ENCODE measurements at places on chromosomes 11 and 22. TPM values are rescaled to one million over a fixed set of nuclear protein-coding genes. Genes with fewer than 3 reads are reported as not detected.

PDE3B gene
- total RNA-seq = 14.1 TPM

GRCh38 chr11:22792497-22792896 lies 37.1 kb downstream of the SVIP start:
- H3K4me1 ChIP-seq = peaks cover 71% of the 10 kb centered on the region
- DNase-seq = no peak
- no peaks in the 10 kb centered on the region for H3K36me3 ChIP-seq
- H3K27ac ChIP-seq = peak overlapping the region; percentile 71
- peaks cover 4% of the 10 kb centered on the region for H3K27me3 ChIP-seq

DNA sequence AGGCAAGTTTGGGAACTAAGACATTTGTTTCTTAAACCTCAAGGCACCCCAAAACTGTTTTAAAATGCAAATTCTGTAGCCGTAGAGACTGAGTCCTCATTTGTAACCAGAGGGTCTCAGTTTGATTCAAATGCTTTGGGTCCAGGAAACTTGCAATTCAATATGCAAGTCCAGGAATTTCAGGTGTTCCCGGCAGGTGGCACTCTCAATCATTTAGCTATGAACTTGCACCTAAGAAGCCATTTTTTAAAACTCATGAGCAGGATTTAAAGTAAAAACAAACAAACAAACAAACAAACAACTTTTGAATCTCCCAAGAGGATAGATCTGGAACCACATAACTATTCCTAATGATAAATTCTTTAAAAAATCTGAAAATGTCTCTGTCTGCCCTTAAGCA lies 8.7 kb upstream of the ABTB2 start:
- H3K27me3 ChIP-seq = peaks cover 4% of the 10 kb centered on the region
- no peak for DNase-seq
- H3K4me3 ChIP-seq = no peak overlapping the region

DNA sequence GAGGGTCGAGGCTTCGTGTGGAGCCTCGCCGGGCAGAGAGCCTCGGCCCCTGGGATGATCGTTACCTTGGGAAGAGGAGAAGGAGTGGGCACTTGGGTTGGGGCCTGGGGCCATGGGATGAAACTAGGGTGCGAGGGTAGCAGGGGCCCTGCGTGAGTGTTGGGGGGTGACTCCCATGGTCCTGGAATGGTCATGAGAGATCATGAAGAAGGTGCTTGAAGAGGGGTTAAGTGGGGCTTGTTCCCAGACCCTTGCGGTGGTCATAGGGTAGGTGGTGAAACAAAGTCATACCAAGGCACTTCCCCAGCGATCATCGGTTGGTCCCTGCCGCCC lies 284 bp downstream of the CCS start:
- DNase-seq = peak; percentile 19
- peaks cover 6% of the 10 kb centered on the region for H3K27me3 ChIP-seq
- H3K36me3 ChIP-seq = no peaks in the 10 kb centered on the region
- H3K27ac ChIP-seq = peak overlapping the region; percentile 100
- peaks cover 6% of the 10 kb centered on the region for H3K4me1 ChIP-seq

GRCh38 chr11:76589477-76589876 lies 81.1 kb downstream of the LRRC32 start:
- no peaks in the 10 kb centered on the region for H3K27me3 ChIP-seq
- H3K27ac ChIP-seq = no peak overlapping the region
- H3K36me3 ChIP-seq = no peaks in the 10 kb centered on the region
- H3K4me3 ChIP-seq = no peak overlapping the region
- DNase-seq = no peak
- H3K4me1 ChIP-seq = no peaks in the 10 kb centered on the region

DNA sequence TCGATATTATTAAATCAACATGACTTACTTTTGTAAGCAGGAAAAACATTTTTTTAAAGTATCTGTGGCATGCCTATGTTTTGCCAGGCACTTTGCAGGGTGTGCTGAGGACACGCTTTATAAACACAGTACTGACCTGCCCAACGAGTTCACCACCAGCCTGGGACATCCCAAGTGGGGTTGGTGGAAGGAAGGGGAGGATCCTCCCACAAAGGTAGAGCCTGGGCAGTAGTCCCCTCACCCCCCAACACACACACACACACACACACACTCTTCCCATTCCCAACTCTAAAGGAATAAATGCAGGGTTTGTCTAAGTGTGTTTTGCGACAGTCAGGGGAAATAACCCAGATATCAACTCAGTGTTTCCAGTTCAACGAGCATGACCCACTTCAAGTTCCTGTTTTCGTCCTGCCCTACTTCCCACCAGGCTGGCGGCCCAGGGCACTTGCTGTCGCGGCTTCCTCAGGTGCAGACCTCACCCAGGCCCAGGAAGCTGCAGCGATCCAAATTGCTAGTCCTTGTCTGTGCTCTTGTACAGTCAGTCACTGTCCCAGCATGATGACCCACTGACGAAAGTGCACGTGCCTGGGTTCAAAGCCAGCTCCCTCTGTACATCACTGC lies 3.1 kb downstream of the CERK start:
- peak overlapping the region; percentile 42 for H3K4me3 ChIP-seq
- no peak overlapping the region for H3K27ac ChIP-seq
- DNase-seq = no peak
- H3K27me3 ChIP-seq = peaks cover 12% of the 10 kb centered on the region
- peaks cover 25% of the 10 kb centered on the region for H3K4me1 ChIP-seq

- H3K4me3 ChIP-seq = no peak overlapping the region
- no peak for DNase-seq
- H3K27me3 ChIP-seq = peaks cover 6% of the 10 kb centered on the region
- no peak overlapping the region for H3K27ac ChIP-seq
Measured at GRCh38 chr22:48961705-48962104, 866.0 kb downstream of the BRD1 start.

GRCh38 chr11:14537134-14537599 lies 17.0 kb upstream of the PSMA1 start:
- H3K27me3 ChIP-seq = no peaks in the 10 kb centered on the region
- no peaks in the 10 kb centered on the region for H3K36me3 ChIP-seq

DNA sequence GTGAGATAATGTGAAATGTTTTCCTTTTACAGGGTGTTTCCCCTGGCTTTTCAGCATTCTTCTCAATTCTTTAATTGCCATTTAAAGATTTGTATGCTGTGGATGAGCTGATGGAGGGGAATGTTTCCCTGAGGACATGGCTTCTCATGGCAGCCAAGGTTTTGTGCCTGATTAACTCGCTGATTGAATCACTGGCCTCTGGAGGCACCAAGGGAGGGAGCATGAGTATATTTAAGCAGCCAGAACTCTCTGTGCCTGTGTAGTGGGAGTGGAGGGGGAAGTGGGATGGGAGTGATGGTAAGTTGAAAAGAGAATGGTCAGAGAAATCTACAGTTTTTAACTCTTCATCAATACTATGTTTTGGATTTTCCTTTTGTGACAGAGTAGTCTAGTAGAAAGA lies 88.7 kb downstream of the STIM1 start:
- no peaks in the 10 kb centered on the region for H3K36me3 ChIP-seq
- H3K4me1 ChIP-seq = peaks cover 3% of the 10 kb centered on the region
- no peak overlapping the region for H3K4me3 ChIP-seq
- no peak for DNase-seq
- H3K27me3 ChIP-seq = peaks cover 3% of the 10 kb centered on the region

DNA sequence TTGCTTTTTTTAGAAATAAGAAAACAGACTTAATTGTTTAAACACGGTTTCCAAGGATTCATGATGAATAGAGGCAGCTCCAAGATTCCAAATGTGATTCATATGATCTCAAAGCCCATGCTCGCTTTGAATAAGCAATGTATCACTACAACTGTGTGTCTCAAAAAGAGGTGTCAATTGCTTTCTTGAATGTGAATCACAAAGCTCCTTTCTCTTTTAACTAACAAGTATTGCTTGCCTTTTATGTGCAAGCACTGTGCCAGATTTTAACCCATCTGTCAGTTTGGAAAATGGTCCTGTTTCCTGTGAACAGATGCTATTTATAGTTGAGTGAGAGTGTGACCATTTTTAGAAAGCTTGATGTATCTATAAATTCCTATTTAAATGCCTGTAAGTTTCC lies 6.5 kb downstream of the OOSP1 start:
- DNase-seq = no peak
- H3K27me3 ChIP-seq = no peaks in the 10 kb centered on the region
- H3K27ac ChIP-seq = peak overlapping the region; percentile 89
- no peaks in the 10 kb centered on the region for H3K36me3 ChIP-seq
- peaks cover 4% of the 10 kb centered on the region for H3K4me1 ChIP-seq

- H3K27me3 ChIP-seq = peaks cover 7% of the 10 kb centered on the region
- no peak overlapping the region for H3K27ac ChIP-seq
- no peak for DNase-seq
- no peaks in the 10 kb centered on the region for H3K4me1 ChIP-seq
- H3K36me3 ChIP-seq = no peaks in the 10 kb centered on the region
Measured at GRCh38 chr11:7538466-7539454, 25.0 kb downstream of the PPFIBP2 start.

GRCh38 chr22:41676134-41676533 lies 12.5 kb downstream of the SNU13 start:
- no peak overlapping the region for H3K4me3 ChIP-seq
- no peak overlapping the region for H3K27ac ChIP-seq
- H3K4me1 ChIP-seq = no peaks in the 10 kb centered on the region
- no peak for DNase-seq

- peak overlapping the region; percentile 42 for H3K4me3 ChIP-seq
- H3K4me1 ChIP-seq = peaks cover 34% of the 10 kb centered on the region
- H3K27me3 ChIP-seq = peaks cover 5% of the 10 kb centered on the region
Measured at GRCh38 chr11:66626382-66626781, 10.0 kb downstream of the RBM14 start.

DNA sequence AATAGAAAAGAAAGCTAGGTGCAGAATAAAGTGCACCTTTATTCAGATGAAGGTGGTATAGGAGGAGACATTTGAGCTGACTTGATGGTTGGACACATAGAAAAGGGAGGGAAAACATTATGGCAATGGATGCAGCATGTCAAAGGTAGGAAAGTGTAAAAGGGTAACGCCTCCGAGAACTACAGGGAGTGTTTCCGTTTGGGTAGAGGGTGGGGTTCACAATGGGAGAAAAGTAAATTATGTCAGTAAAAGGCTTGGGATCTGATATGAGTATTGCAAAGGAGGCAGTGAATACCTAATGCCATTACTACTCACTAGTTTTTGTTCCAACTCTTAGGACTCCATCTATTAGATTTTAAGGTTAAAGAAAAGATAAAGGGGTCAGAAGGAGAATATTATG lies 59.5 kb downstream of the FAT3 start:
- no peak overlapping the region for H3K27ac ChIP-seq
- peaks cover 16% of the 10 kb centered on the region for H3K4me1 ChIP-seq
- DNase-seq = no peak
- no peaks in the 10 kb centered on the region for H3K36me3 ChIP-seq
- no peak overlapping the region for H3K4me3 ChIP-seq

- peak overlapping the region; percentile 94 for H3K4me3 ChIP-seq
- no peaks in the 10 kb centered on the region for H3K36me3 ChIP-seq
- H3K4me1 ChIP-seq = peaks cover 12% of the 10 kb centered on the region
- DNase-seq = peak; percentile 63
- peak overlapping the region; percentile 45 for H3K27ac ChIP-seq
Measured at GRCh38 chr22:25564979-25565677, 653 bp downstream of the GRK3 start.
